ENCODE measurements at places on chromosomes 1 and 21. TPM values are rescaled to one million over a fixed set of nuclear protein-coding genes. Genes with fewer than 3 reads are reported as not detected.
A peak's percentile ranks its signal among the peaks of the same experiment; 100 is the strongest.

Gene MYOG
- total RNA-seq, result not detected

Gene TMEM269
- total RNA-seq, result 0.17 TPM

Gene GFI1
- total RNA-seq, result 0.27 TPM

Gene BATF3
- total RNA-seq, result 1.5 TPM

Gene CKS1B
- total RNA-seq, result 289 TPM

Gene KRTAP7-1
- not detected for total RNA-seq

Gene MYOM3
- total RNA-seq, result 0.05 TPM

Gene MNDA
- not detected for total RNA-seq

- no peak for DNase-seq
- no peaks in the 10 kb centered on the region for H3K4me1 ChIP-seq
- no peaks in the 10 kb centered on the region for H3K36me3 ChIP-seq
- H3K4me3 ChIP-seq, result no peak overlapping the region
- H3K27me3 ChIP-seq, result no peaks in the 10 kb centered on the region
Observed at GRCh38 chr21:27795418-27795817, 828.5 kb upstream of the ADAMTS5 start.

GRCh38 chr1:70779571-70779970 lies 268.0 kb downstream of the PTGER3 start:
- DNase-seq, result no peak
- H3K27ac ChIP-seq, result no peak overlapping the region
- peaks cover 19% of the 10 kb centered on the region for H3K27me3 ChIP-seq
- no peaks in the 10 kb centered on the region for H3K4me1 ChIP-seq
- no peaks in the 10 kb centered on the region for H3K36me3 ChIP-seq

DNA sequence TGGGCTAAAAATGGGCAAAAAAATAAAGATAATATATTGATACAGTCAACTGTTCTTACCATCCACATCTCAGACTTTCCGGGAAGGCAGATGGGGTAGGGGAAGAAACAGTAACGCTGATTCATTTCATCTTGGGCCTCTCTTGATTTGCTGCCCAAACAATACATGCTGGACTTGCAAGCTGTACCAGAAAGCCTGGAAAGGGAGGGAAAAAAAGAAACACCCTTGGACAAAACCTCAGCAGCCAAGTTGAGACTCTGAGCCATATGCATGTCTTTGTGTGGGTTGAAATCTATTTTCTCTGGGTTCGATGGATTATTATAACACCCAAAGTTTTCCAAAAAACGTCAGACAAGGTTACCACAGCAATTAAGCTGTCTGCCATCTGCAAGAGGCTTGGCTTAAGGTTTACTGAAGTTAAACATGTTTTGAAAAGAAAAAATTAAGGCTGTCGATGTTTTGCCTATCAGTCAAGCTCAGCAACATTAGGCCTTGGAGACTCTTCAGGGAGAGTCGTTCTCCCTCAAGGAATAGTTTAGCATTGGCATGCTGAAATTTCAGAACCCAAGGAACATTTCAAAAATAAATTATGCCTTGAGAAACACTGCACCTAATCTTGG lies 71.2 kb downstream of the PSMG1 start:
- H3K27ac ChIP-seq, result no peak overlapping the region
- H3K4me3 ChIP-seq, result no peak overlapping the region
- H3K27me3 ChIP-seq, result no peaks in the 10 kb centered on the region
- no peak for DNase-seq

DNA sequence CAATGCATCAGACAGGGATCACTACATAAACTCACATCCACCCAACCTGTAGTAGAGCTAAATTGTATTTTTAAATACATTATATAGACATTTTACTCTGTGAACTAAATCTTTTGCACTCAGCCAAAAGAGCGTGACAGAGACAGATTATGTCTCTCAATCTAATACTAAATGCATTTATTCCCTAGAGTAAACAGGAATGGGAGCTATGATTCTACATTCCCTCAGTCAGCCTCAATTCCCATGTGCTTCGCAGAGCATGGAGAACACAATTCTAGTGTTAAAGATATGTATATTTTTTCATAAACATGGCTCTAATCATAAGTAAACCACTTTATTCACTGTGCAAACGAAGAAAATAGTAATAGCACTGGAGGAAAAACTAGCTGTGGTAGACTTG lies 16.5 kb downstream of the PIGK start:
- H3K4me1 ChIP-seq, result no peaks in the 10 kb centered on the region
- peaks cover 5% of the 10 kb centered on the region for H3K36me3 ChIP-seq
- no peak for DNase-seq
- H3K27ac ChIP-seq, result no peak overlapping the region
- no peak overlapping the region for H3K4me3 ChIP-seq

- peaks cover 24% of the 10 kb centered on the region for H3K36me3 ChIP-seq
- no peaks in the 10 kb centered on the region for H3K4me1 ChIP-seq
- no peak for DNase-seq
- H3K27ac ChIP-seq, result no peak overlapping the region
- H3K27me3 ChIP-seq, result peaks cover 19% of the 10 kb centered on the region
Observed at GRCh38 chr1:230286166-230286889, 139.8 kb downstream of the PGBD5 start.

GRCh38 chr1:208204779-208205178 lies 39.4 kb downstream of the PLXNA2 start:
- DNase-seq, result no peak
- no peak overlapping the region for H3K27ac ChIP-seq
- no peak overlapping the region for H3K4me3 ChIP-seq
- no peaks in the 10 kb centered on the region for H3K27me3 ChIP-seq
- H3K36me3 ChIP-seq, result peaks cover 14% of the 10 kb centered on the region

- H3K36me3 ChIP-seq, result no peaks in the 10 kb centered on the region
- H3K4me3 ChIP-seq, result no peak overlapping the region
- no peak overlapping the region for H3K27ac ChIP-seq
- H3K27me3 ChIP-seq, result no peaks in the 10 kb centered on the region
Observed at GRCh38 chr1:113415310-113416070, 25.2 kb downstream of the MAGI3 start.

GRCh38 chr1:10449751-10450150 lies at the start of gene CORT:
CORT (plus strand) TSS chr1:10450031; CDS start chr1:10450224, 193 bp downstream.
- no peaks in the 10 kb centered on the region for H3K4me1 ChIP-seq
- H3K27me3 ChIP-seq, result no peaks in the 10 kb centered on the region
- H3K4me3 ChIP-seq, result no peak within 1 kb of the TSS
- no peak within 1 kb of the TSS for H3K27ac ChIP-seq

GRCh38 chr1:2539312-2539907 lies 9.3 kb upstream of the HES5 start:
- H3K4me3 ChIP-seq, result no peak overlapping the region
- H3K27me3 ChIP-seq, result no peaks in the 10 kb centered on the region
- no peak for DNase-seq

GRCh38 chr1:37479255-37480124 lies 5.1 kb downstream of the ZC3H12A start:
- peaks cover 37% of the 10 kb centered on the region for H3K4me1 ChIP-seq
- peak overlapping the region; percentile 89 for H3K4me3 ChIP-seq
- no peaks in the 10 kb centered on the region for H3K27me3 ChIP-seq
- peaks cover 95% of the 10 kb centered on the region for H3K36me3 ChIP-seq

DNA sequence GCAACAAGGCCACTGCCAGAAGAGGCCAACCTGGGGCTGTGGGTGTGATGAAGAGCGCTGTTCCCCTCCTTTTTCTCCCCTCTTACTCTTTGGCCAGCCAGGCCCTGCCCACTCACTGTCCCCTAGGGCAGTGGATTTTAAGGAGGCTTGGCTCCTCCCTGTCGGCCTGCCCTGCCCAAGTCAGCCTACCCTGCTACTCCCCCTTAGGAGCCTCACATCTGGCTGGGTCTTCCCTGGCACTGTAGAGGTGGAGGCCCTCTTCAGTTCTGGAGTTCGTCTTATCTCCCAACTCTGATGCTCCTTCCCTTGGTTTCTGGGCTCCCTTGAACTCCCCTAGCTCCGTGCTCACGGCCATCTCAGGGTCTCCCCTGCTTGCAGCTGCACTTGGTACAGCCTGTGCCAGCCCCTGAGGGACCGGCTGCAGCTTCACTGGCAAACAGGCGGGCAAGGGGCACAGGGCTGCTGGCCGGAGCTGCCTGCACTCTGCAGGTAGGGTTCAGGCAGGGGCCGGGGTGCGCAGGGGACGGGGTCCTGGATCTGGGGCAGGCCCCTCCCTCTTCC lies 4.0 kb downstream of the AMPD2 start:
- peaks cover 12% of the 10 kb centered on the region for H3K36me3 ChIP-seq
- H3K27me3 ChIP-seq, result no peaks in the 10 kb centered on the region
- H3K4me1 ChIP-seq, result peaks cover 22% of the 10 kb centered on the region

GRCh38 chr1:82337635-82338034 lies 536.9 kb downstream of the ADGRL2 start:
- DNase-seq, result no peak
- no peaks in the 10 kb centered on the region for H3K36me3 ChIP-seq
- no peak overlapping the region for H3K27ac ChIP-seq
- H3K27me3 ChIP-seq, result no peaks in the 10 kb centered on the region
- no peak overlapping the region for H3K4me3 ChIP-seq

DNA sequence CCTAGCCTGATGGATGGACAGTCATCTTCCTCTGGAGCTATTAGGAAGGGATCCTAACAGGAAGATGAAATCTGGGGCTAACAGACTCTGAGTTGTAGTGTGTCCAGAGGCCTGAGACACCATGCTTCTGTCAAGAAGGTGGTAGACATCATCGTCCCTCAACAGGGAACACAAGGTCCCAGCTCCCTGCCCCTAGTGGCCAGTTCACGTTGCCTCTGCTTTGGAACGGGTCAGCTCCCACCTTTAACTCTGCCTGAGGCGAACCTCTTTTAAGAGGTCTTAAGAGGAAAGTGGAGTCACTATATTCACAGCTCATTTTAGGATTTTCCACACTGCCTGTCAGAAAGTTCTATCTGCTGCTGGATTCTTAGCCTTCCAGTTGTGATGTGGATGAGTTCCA lies 28.3 kb downstream of the LRRC71 start:
- peaks cover 66% of the 10 kb centered on the region for H3K36me3 ChIP-seq
- no peaks in the 10 kb centered on the region for H3K4me1 ChIP-seq
- no peak overlapping the region for H3K4me3 ChIP-seq
- no peak for DNase-seq

DNA sequence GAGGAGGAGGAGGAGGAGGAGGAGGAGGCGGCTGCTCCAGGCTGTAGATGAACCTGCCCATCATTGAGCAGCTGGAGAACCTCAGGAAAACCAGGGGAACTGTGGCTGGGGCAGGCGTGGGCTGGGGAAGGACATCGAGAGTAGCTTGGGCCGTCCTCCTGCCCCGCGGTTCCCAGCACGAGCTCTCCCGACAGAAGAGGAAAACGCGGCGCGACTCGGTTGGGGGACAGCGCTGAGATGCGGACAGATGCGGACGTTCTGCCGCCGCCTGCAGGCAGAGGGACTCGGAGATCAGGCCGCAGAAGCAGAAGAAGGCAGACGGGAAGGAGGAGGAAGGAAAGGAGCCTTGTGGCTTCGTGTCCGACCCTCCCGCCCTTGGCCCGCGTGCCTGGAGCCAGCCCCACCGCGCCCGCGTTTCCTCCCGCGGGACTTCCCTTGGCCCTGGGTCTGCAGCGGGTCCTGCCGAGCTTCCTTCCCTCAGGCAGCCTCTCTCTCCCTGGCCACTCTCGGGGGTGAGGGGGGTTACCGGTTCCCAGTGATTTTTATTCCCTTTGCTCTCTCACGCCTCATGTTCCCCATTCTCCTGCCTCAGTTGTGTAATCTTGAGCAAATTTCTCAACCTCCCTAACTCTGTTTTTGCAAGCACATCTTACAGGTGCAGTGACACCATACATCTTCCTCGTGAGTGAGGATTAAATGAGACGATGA lies 1.7 kb upstream of the TNFRSF9 start:
- DNase-seq, result no peak
- H3K36me3 ChIP-seq, result no peaks in the 10 kb centered on the region
- H3K4me1 ChIP-seq, result peaks cover 30% of the 10 kb centered on the region
- no peak overlapping the region for H3K4me3 ChIP-seq

- DNase-seq, result no peak
- H3K4me1 ChIP-seq, result no peaks in the 10 kb centered on the region
- peaks cover 11% of the 10 kb centered on the region for H3K27me3 ChIP-seq
- H3K27ac ChIP-seq, result no peak overlapping the region
- H3K4me3 ChIP-seq, result no peak overlapping the region
Observed at GRCh38 chr1:179714623-179715022, 28.5 kb upstream of the FAM163A start.

DNA sequence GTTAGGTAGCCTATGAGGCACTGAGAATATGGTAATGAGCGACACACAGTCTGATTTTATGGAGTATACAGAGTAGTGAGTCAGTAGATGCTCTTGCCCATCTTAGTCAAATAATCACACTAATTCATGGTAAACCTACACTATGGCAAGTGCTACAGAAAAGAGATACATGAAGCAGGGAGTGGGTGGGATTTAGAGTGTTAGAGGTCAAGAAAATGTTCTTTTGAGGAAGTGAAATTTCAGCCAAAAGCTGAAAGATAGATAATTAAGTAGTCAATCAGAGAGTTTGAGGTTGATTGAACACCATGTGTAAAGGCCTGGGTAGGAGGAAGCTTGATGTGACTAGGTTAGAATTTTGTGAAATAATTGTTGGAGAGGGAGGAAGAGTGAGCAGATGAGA lies 14.7 kb downstream of the MDM4 start:
- H3K4me1 ChIP-seq, result no peaks in the 10 kb centered on the region
- no peak overlapping the region for H3K27ac ChIP-seq
- peaks cover 100% of the 10 kb centered on the region for H3K36me3 ChIP-seq
- no peaks in the 10 kb centered on the region for H3K27me3 ChIP-seq

DNA sequence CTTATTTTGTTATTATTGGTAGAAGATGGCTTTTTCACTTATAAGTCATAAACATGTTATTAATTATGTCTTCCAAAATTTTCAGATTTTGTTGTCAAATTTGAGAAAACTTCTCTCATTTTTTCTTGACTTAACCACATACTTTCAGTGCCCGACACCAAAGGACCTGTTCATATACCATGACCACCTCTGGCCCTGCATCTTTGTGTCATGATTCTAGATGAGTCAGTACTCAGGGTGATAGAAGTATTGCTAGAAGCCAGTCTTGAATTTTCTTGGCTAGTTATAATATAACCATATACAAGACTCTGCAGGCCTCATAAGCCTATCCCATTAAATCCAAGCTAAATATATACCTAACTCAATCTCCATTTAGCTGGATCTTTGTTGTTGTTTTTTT lies 35.4 kb upstream of the DPH5 start:
- no peak overlapping the region for H3K27ac ChIP-seq
- no peak for DNase-seq
- H3K4me1 ChIP-seq, result peaks cover 8% of the 10 kb centered on the region
- no peaks in the 10 kb centered on the region for H3K36me3 ChIP-seq
- no peak overlapping the region for H3K4me3 ChIP-seq

DNA sequence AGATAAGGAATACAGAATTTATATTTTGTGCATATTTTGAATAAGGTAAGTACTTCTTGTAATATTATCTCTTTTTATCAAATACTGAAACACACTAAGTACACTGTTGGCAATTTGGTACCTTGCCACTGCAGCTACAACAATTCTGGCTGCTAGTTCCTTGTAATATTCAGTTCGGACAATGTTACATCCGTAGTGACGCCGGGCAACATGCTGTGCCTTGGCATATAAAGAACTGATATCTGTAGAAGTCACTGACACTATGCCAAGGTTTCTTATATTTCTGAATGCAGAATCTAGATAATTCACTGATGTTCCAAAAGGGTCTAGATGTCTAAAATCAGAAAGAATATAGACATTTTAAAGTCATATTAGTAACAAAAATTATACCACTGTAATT lies 17.5 kb downstream of the TRMT1L start:
- H3K27ac ChIP-seq, result no peak overlapping the region
- no peaks in the 10 kb centered on the region for H3K4me1 ChIP-seq
- peaks cover 51% of the 10 kb centered on the region for H3K36me3 ChIP-seq
- no peaks in the 10 kb centered on the region for H3K27me3 ChIP-seq
- no peak for DNase-seq

- H3K36me3 ChIP-seq, result no peaks in the 10 kb centered on the region
- H3K27me3 ChIP-seq, result peaks cover 42% of the 10 kb centered on the region
- no peak overlapping the region for H3K4me3 ChIP-seq
Observed at GRCh38 chr1:228429007-228429406, 12.3 kb upstream of the TRIM17 start.

GRCh38 chr21:16407403-16408240 lies 677.8 kb downstream of the USP25 start:
- no peak for DNase-seq
- H3K4me3 ChIP-seq, result no peak overlapping the region
- no peaks in the 10 kb centered on the region for H3K36me3 ChIP-seq
- H3K4me1 ChIP-seq, result peaks cover 6% of the 10 kb centered on the region
- H3K27ac ChIP-seq, result peak overlapping the region; percentile 24

Measured in MCF 10A (cell line).